A549 treated with Hydrocortisone at 1 μM for 4 hours (cell line): ENCODE measurements at places on chromosomes 5 and 9. TPM values are rescaled to one million over a fixed set of nuclear protein-coding genes. Genes with fewer than 3 reads are reported as not detected.

MARCOL gene
- not detected in 5 replicates for total RNA-seq

PCA3 gene
- total RNA-seq = not detected in 5 replicates

LRRC26 gene
- 0.41 to 1.7 TPM (median 0.93 TPM) in 5 replicates for total RNA-seq

IFNB1 gene
- not detected in 5 replicates for total RNA-seq

INPP5E gene
- total RNA-seq = 14.1 to 21.2 TPM (median 19.7 TPM) in 5 replicates

CXCL14 gene
- total RNA-seq = 0.13 to 0.37 TPM (median 0.15 TPM) in 5 replicates

SLCO6A1 gene
- not detected in 5 replicates for total RNA-seq

RC3H2 gene
- 15.6 to 22.7 TPM (median 21.2 TPM) in 5 replicates for total RNA-seq

CSF2 gene
- 0.14 to 0.38 TPM (median 0.21 TPM) in 4 of 5 replicates, not detected in the other for total RNA-seq

CD74 gene
- 0.15 to 0.16 TPM in 2 of 5 replicates, not detected in the others for total RNA-seq

TLN1 gene
- 111 to 160 TPM (median 122 TPM) in 5 replicates for total RNA-seq

IL5 gene
- not detected in 5 replicates for total RNA-seq

RNF183 gene
- not detected in 5 replicates for total RNA-seq

RALGDS gene
- 23.7 to 27.9 TPM (median 25.9 TPM) in 5 replicates for total RNA-seq

PCDHB10 gene
- total RNA-seq = 0.03 to 0.06 TPM (median 0.05 TPM) in 3 of 5 replicates, not detected in the others

FOXD1 gene
- total RNA-seq = 12.8 to 18.0 TPM (median 17.0 TPM) in 5 replicates

GAPT gene
- not detected in 5 replicates for total RNA-seq

FAM221B gene
- not detected in 5 replicates for total RNA-seq

PCDHB5 gene
- 1.1 to 1.8 TPM (median 1.6 TPM) in 5 replicates for total RNA-seq

LRSAM1 gene
- 9.7 to 10.4 TPM (median 9.8 TPM) in 5 replicates for total RNA-seq

TAS2R1 gene
- total RNA-seq = not detected in 5 replicates

AGXT2 gene
- not detected in 5 replicates for total RNA-seq

GOLGA1 gene
- 10.5 to 12.9 TPM (median 11.3 TPM) in 5 replicates for total RNA-seq

HSDL2 gene
- 23.4 to 29.3 TPM (median 26.5 TPM) in 5 replicates for total RNA-seq

ZNF454 gene
- total RNA-seq = not detected in 5 replicates

BSPRY gene
- total RNA-seq = 0.06 to 0.12 TPM in 2 of 5 replicates, not detected in the others

NEUROG1 gene
- not detected in 5 replicates for total RNA-seq

ELL2 gene
- 22.7 to 38.1 TPM (median 36.0 TPM) in 5 replicates for total RNA-seq

EIF4E1B gene
- not detected in 5 replicates for total RNA-seq

CEL gene
- total RNA-seq = 0.40 to 0.69 TPM (median 0.51 TPM) in 5 replicates

HTR1A gene
- total RNA-seq = not detected in 5 replicates
